CD8-positive, alpha-beta T cell (primary cell): ENCODE measurements at places on chromosomes 1 and 21. TPM values are rescaled to one million over a fixed set of nuclear protein-coding genes. Genes with fewer than 3 reads are reported as not detected.

- DNase-seq = no peak
Measured at GRCh38 chr21:35974775-35975174, 85.6 kb downstream of the SETD4 start.

GRCh38 chr1:18783705-18784481 lies 75.6 kb downstream of the TAS1R2 start:
- no peak for DNase-seq

The S100A9 gene
- total RNA-seq = 5.0 TPM

DNA sequence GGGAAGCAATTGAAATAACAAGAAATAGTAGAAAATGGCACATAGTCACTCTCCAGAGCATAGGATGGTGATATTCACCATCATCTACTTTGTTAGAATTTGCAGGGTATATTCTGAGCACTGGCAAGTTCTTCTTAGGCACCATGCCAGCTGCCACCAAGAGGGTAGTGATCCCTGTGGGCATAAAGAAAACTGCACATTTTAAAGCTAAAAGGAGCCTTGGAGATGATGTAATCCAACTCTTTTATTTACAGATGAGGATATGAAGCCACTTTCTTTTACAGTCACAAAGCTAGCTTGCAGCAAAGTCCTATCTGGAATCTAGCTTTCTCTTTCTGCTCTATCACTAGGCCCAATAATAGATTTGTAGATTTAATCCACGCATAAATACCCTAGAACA lies 69.0 kb downstream of the PTGER3 start:
- DNase-seq = no peak

DNA sequence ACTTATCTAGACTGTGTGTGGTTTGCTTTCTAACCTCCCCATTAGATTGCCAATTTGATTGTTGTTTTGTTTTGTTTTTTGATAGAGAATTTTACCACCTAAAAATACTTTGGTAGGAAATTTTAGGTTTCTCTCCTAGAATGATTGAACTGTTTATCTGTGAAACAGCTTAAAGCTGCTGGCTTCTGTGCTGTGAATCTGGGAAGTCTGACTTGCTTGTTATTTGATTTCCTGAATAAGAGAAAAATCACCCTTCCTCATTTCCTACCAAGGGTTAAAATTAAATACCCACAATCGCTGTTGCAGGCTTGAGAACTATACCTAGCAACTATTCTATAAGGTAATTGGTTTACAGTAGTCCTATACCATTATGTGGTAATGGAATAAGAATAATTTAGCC lies 198.9 kb upstream of the CACYBP start:
- no peak for DNase-seq

DNA sequence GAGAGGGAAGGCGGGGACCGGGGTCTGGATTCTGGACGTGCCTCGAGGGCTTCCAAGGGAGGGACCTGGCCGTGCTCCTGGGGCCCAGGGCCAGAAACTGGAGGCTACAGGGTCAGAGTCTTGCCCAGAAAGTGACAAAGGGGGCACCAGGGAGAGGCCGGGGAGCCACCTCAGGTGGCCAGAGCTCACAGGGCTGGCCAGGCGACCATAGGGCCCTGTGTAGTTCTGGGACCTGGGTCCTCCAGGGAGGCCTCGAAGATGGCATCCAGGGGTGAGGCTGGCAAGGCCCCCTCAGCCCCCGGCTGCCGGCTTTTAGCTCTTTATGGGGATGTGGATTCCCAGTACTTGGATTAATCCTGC lies 14.3 kb upstream of the LRRC3 start:
- no peak for DNase-seq

DNA sequence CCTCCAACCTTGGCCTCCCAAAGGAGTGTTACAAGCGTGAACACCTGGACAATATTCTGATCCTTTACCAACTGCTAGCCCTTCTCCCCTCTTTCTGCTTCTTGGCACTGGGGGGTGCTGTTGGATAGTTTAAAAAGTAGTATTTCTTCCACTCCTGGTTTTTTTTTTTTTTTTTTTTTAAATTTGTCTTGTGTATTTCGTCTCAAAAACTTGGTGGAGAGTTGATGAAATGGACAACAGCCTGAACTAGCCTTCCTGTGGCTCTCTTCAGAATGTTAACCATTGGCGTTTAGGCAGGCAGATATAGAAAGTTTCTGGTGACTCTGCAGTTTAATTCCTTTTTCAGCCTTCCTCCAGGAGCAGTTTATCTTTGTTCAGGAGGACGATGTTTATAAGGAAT lies 69.7 kb upstream of the USP24 start:
- DNase-seq = no peak

GRCh38 chr1:27528818-27529703 lies 39.1 kb upstream of the WASF2 start:
- no peak for DNase-seq

DNA sequence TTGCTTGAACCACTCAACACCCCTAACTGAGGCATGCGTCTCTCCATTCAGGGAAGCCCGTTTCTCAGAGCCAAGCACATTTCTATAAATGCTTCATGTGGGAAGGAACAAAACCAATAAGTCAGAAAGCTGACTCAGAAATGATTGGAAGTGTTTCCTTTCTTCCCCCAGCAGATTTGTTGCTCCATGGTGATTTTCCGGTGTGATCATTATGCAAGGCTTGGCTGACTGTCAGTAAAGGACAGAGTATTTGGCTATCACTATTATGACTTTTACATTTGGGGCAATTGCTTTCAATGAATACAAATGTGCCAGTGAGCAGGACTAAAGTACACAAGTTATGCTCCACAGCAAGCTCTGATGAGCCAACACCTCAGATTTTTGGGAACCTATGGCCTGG lies 53.3 kb upstream of the ZC3H11B start:
- DNase-seq = no peak

DNA sequence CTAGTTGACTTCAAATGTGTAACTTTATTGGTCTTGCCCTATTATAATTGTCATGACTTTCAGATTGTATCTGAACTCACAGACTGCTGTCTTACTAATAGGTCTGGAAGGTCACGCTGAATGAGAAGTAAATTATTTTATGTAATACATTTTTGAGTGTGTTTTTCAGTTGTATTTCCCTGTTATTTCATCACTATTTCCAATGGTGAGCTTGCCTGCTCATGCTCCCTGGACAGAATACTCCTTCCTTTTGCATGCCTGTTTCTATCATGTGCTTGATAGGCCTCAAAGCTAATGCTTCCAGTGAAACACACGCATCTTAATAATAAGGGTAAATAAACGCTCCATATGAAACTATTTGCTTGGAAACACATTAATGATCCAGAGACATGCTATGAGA lies 7.3 kb downstream of the RGS4 start:
- no peak for DNase-seq

DNA sequence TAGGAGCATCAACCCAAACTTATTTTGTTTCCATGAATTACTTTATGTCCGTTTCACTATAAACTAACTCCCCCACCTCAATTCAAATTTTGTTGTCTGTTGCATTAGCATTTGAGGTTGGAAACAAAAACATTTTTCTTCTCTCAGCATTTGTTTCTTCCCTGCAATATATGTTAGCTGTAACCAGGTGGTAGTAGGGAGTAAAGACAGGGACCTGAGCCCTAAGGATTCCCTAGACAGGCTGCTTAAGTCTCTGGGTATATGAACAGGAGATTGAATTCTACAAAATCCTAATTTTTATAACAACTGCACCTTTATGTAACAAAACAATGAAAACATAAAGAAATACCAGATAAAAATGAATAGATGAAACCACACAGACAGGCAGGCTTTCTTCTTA lies 242.6 kb downstream of the PAPPA2 start:
- no peak for DNase-seq

DNA sequence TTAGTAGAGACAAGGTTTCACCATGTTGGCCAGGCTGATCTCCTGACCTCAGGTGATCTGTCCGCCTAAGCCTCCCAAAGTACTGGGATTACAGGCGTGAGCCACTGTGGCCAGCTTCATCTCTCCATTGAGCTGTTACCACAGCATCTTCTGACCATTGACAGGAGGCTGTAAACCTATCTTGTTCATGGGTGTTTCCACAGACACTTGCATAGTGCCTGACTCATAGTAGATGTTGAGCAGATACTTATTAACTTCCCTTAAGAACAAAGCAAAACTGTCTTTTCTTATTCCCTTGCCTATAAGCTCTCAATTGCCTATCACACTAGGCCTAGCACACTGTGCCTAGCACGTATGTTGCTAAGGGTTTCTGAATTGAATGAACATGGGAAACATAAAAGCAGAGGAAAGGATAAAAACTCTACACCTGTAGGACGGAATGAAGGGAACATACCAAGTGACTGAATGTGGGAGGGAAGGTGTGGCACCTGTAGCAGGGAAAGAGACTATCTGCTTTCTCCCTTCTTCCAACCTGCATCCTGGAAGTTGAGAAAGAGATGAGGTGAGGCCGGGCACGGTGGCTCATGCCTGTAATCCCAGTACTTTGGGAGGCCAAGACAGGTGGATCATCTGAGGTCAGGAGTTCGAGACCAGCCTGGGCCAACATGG lies 1.2 kb upstream of the C1orf54 start:
- DNase-seq = no peak
